ENCODE measurements at places on chromosomes 6 and 20.

GRCh38 chr6:35388772-35389352 is 46.5 kb downstream of the PPARD start:
- no peak for DNase-seq

DNA sequence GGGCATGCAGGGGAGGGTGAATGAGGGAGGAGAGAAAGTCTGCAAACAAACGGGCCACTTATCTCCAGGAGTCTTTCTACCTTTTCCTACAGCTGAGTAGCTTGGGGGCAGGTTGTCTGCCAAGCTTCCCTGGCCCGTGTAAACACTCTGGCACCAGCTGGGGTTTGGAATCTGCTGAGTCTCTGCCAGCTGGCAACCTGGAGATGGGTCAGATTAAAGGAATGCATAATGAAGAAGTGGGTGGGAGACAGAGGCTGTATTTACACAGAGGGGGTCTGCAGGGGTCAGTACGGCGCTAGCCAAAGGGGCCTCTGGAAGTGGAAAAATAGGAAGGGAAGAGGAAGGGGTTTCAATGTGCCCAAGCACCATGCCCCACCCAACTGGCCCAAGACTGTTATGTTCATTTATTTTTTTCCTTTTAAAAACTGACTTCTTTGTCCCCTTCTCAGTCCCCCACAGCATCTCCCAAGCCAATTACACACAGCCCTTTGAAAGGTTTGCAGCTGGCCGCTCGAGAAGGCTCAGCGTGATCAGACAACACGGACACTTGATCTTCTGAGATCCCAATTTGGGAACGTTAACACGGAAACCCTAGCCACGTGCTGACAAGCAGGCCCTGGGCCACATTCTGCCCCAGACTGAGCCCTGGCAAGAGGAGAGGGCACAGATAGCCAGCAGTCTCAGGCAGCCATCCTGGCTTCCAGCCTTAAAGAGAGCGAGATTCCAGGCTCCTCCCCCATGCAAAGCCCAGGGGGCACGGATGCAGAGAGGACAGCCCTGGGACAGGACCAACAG is 25.2 kb downstream of the TRAM2 start:
- no peak for DNase-seq

GRCh38 chr6:144144996-144145395 is 5.3 kb upstream of the STX11 start:
- no peak for DNase-seq

DNA sequence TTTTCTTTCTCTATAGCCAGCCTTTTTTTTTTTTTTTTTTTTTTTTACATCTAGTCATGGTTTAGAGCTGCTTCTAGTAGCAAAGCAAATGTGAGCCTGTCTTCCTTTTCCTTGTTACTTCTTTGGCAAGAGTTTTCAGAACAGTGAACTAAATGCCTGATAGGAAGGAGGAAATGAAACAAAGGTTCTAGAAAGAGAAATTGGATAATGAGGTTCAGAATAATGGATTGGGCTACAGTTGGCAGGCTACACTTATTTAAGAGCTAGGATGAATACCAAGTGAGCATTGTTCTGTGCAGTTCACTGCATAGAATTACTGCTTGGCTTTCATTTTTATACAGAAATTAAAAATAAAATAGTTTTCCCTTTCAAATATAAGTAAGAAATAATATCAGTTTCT is 78.6 kb downstream of the HIVEP1 start:
- no peak for DNase-seq

- no peak for DNase-seq
These were observed 11.5 kb upstream of the SCP2D1 start for GRCh38 chr20:18802012-18802634.

GRCh38 chr20:41095110-41095969 is 42.0 kb upstream of the PLCG1 start:
- DNase-seq: no peak

DNA sequence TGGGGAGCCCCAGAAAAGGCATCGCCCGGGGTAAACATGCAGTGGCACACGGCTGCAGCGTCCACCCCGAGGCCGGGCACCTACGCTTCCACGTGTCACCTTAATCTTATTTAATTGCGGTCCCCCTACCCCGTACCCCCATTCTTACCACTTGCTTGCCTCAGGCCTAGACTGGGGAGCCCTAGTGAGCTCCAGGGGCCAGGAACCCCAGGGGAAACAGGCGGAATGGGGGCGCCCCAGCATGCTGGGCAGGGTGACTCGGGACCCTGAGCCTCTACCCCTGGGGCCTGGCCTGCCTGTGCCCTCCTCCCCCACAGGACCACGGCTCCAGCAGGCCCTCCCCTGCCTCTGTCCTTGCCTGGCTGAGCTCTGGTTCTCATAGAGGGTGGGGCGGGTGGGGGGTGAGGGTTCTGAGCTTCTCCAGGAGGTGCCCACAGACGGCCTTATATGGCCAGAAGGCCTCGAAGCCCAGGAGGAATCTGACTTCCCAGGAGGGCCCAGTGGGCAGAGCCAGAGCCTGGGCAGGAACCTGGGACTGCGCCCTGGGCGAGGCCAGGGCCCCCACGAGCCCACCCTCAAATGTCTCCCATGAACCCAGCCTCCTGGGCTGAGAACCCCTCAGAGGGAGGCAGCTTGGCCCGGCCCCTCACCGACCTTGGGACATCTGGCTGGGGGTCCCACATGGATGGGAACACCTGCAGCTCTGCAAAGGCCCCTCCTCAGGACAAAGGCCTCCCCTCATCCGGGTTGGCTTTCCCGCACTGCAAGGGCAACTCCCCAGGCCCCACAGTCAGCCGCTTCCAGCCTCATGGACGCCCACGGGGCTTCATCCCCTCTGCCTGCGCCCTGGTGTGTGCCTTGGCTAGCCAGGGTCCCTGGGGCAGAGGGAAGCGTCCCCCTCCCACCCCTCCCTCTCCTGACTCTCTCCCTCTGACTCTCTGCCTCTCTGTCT is 5.2 kb upstream of the LAMA5 start:
- DNase-seq: no peak

- no peak for DNase-seq
These were observed 26.2 kb upstream of the MLIP start for GRCh38 chr6:54085047-54085446.

- no peak for DNase-seq
These were observed 15.6 kb upstream of the MYCT1 start for GRCh38 chr6:152682141-152682540.

- no peak for DNase-seq
These were observed 50.7 kb upstream of the PLCG1 start for GRCh38 chr20:41086402-41087324.

- DNase-seq: no peak
These were observed 29.0 kb downstream of the PSMB1 start for GRCh38 chr6:170524172-170524502.

DNA sequence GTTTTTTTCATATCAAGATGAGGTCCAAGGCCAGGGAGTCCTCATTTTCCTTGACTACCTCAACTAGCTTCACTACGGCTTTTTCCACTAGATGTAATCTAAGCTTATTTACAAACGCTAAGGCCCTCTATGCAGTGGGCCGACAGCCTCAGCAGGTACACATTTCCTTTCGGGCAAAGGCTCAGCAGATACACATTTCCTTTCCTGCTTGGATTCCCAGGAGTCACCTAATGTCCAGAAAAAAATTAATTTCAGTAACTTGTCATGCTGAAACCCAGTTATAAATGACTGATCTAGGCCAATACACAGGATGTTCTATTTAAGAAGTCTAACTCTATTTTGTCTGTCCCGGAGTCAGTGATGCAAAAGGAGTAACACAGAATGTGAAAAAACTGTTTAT is 7.2 kb upstream of the KIAA0408 start:
- no peak for DNase-seq

DNA sequence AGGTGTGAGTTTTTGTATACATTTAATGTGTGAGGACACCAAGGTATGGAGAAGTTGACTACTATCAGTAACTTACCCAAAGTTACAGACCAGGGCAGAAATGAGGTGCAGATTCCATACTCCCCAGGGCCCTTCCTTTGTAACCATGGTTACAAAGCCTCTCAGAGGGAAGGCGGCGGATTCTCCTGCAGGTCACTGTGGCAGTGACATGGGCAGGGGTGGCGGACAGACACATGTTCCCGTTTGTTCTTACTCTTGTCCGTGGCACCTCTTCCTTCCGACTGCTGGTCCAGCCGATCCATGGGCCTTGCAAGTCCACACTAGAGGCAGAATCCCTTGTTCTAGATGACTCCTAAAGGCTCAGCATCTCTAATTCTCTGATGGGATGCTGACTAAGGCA is 43.0 kb downstream of the PDYN start:
- peak; percentile 25 for DNase-seq

- no peak for DNase-seq
These were observed 27.3 kb downstream of the GMPR start for GRCh38 chr6:16265351-16266341.

- no peak for DNase-seq
These were observed 1.2 kb downstream of the ANGPT4 start for GRCh38 chr20:914727-915498.

GRCh38 chr6:37698264-37699137 is 818 bp upstream of the MDGA1 start:
- no peak for DNase-seq

DNA sequence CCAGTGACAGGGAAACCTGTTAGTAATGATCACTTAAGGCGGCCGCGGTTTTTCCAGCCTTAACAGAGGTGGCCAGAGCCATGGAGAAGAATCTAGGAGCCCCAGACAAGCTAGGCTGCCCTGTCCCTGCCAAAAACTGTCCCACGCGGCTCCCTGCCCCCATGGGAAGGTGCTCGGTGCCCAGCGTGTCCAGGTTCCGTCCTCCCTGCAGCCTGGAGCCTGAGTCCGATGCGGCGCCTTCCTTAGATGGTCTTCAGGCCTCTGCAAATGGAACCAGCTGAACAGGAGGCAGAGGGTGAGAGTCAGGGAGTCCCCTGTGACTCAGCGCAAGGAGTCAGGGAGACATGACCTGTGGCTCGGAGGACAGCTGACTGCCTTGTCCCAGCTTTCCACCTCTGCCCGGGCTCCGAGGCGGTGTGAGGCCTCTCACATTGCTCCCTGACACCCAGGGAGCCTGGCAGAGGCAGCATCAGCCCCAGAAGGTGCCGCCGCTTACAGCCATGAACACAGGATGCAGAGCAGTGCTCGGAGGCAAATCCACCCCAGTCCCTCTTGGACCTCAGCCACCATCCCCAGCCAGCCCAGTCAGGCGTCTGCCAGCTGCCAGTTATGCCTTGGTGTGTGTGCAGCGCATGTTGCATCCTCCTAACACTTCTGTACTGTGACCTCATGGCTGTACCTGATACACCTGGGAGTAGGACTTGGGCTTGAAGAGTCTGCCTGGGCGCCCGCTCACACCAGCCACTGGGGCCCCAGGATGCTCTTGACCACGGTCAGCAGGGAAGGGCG is 377.7 kb downstream of the CDH4 start:
- no peak for DNase-seq

DNA sequence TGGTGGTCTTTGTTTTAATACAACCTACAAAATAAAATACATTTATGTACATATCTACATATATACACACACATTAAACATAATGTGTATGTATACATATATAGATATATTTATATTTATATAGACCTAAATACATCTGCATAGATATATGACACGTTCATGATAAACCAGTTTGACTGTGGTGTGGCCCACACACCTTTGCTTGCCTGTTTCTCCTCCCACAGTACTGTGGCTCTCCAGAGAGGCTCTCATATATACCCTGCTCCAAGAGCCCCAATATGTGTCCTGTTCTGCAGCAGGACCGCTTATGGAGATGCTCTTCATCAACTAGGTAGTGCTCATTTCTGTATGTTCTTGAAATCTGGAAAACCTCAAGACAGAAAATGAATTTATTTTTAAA is 207.0 kb downstream of the KCNQ5 start:
- no peak for DNase-seq

DNA sequence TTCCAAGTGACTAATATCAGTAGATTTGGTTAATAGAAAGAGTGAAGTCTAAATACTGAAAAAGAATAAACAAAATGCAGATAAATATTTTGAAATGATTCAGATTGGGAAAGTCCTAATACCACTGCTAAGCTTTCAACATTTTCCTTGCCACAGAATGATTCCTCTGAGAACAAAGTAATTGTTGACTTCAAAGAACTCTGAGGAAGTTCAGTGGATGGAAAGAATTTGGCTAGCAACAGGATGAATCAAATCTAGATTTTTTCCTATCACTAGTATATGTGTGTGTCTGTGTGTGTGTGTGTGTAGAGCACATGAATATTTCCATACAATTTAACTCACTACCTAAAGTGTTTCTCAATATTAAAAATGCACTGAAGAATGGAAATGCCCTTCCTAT is 107.9 kb upstream of the PREP start:
- no peak for DNase-seq

GRCh38 chr6:33286946-33287914 is 1.8 kb downstream of the WDR46 start:
- DNase-seq: no peak

- DNase-seq: no peak
These were observed 7.3 kb downstream of the DLGAP4 start for GRCh38 chr20:36313476-36313875.

DNA sequence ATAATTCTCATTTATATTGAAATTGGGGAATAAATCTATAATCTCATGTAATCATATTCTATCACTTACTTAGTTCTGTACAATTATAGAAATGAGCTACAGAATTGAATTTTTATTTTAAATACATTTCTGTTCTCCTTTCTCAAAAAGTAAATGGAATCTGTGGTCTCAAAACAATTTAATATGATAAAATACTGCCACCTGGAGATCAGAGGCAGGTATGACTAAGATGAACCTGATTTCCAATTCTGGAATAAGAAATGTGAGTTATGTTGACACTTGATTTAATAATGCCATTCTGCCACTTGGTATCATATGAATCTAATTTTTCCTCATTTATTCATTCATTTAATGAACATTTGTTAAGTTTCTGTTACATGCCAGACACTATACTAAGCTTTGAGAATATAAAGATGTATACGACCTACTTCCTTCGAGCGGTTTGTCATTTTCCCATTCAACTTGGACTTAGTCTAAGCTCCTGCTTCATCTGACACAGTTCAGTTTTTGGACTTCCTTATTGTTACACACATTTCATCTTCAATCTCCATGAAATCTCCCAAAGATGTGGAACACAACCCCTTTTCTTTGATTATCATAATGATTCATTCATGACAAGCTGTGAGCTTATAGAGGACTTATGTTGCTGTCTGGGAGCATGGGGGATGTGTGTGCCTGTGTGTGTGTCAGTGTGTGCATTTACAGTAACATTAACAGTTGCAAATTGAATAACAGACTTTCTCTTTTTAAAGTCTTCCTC is 7.5 kb upstream of the CCDC28A start:
- DNase-seq: no peak

GRCh38 chr6:73747289-73747688 is 51.3 kb downstream of the CD109 start:
- DNase-seq: no peak

DNA sequence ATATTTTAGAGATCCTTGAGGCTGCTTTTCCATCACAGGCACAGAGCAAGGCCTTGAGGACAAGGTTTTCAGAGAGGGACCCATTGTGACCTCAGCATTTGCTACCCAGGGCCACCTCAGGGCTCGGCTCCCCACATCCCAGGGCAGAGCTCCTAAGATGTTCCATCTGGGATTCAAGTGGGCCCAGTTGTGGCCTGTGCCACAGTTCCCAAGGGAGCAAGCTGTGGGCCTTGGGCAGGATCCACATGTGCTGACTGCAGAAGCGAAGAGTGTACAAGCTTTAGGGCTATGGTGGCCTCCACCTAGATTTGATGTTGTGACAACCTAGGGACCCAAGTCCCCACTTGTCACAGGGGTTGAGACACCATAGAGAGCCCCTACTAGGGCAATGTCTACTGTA is 608.1 kb downstream of the HACE1 start:
- DNase-seq: no peak

Measured in iPS DF 19.7 (cell line).